ENCODE measurements at places on chromosomes 1 and 21.

GRCh38 chr1:10475510-10475909 is 760 bp downstream of the PEX14 start:
- no peak for DNase-seq

DNA sequence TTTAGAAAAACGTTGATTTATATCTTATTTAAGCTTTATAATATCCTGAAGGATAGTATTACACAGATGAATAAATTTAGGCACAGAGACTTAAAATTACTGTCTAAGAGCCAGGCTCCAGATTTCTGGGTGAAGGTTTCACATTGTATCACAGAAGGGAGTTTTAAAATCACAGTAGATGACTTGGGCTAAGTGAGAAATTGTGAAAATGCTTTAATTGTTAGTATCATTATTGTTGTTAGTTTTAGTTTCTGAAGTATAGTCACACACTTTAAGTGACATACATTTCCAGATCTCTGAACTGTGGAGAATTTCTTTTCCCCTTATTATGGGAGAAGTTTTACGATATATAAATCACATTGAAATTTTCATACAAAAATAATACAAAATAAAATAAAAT is 83.5 kb downstream of the NDUFS5 start:
- DNase-seq = no peak

DNA sequence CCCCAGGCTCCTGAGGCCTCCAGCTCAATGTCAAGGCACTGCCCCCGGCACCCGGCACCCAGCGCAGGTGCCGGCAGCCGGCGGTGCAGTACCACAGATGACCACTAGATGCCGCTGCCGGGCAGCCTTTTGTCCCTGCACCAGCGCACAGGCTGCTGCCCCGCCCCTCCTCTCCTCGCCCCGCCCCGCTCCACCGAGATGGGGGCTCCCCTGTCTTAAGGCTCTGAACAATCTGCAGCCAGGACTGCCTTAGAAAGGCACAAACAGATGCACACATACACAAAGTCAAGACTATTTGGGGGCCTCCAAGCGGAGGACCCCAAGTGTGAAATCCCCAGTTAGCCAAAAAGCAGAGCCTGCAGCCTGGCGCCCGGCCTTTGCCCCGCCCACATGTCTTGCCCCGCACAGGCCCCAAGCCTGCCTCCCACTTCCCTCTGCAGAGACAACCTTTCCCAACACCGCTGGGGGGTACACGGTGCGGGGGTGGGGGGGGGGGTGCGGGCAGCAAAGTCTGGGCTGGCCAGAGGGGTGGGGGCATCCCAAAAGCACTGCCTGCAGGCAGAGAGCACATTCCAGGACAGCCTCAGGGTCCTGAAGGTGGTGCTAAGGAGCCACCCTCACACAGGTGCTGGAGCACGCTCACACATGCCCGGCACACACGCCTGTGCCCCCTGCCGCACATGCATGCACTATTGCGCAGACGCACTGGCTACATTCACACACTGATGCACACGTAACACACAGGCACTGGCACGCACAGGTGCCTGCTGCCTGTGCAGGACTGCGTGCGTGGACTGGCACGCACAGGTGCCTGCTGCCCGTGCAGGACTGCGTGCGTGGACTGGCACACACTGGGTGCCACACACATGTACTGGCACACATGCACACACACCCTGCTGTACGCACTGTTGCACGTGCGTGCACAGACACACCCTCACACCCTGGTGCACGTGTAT is 37.1 kb downstream of the ARHGEF16 start:
- peak; percentile 75 for DNase-seq

DNA sequence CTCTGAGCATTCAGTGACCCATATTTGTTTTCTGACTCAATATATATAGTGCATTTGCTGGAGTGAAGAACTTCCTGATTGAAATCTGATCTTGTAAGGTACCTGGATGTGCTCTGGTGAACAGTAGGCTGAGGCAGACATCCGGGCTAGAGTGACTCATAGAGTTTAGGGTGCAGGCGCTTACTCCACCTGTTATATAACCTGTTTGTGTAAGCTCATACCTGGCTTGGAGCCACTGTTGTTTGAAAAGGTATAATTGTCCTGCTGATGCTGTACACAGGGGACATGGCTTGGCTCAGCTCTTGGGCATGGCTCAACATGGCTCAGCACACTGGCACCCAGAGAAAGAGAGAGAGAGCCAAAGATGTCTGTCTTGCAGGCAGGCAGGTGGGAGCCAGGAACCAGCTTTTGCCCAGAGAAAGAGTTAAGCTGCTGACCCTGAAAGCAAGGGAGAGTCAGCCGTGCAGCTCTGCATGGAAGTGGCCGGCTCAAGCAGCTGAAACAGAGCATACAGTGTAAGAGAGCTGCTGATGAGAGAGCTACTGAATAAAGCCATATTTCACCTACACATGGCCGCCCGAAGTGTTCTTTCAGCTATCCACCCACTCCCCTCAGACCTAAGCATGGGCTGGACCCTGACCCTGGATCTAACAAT is 43.2 kb downstream of the GJA5 start:
- no peak for DNase-seq

GRCh38 chr1:177440821-177441220 is 270.1 kb downstream of the BRINP2 start:
- no peak for DNase-seq

DNA sequence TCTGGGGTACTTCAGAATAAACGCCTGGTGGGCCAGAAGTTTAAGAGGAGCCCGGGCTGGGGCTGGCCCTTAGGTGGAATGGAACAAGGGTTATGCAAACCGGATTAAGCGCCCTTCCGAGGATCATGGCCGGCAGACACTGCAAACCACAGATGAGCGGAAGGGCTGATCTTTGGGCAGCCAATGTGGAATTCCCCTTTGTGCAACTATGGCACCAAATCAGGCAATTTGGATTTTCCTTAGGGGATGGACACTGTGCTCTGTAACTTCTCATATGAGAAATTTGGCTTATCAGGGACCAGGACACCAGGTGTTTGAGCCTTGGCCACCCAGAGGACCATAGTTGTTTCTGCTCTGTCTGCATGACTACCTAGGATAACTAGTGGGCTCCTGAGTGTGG is 5.7 kb upstream of the IL10 start:
- DNase-seq = no peak

GRCh38 chr1:111769517-111770146 is 13.9 kb downstream of the DDX20 start:
- DNase-seq = peak; percentile 30

- no peak for DNase-seq
Measured at GRCh38 chr1:102790997-102791396, 317.3 kb downstream of the COL11A1 start.

- no peak for DNase-seq
Measured at GRCh38 chr1:248804771-248805681, 20.7 kb downstream of the SH3BP5L start.

DNA sequence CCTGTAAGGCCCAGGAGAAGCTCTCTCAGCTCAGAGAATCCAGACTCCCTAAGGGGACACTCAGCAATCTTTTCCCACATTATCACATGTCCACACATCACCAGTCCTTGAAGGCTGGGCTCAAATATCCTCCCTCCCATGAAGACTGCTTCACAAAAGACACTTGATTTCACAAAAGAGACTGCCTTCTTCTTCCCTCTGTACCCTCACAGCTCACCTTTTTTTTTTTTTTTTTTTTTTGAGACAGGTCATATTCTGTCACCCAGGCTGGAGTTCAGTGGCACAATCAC is 1.5 kb downstream of the CD58 start:
- DNase-seq = no peak

GRCh38 chr1:184788970-184789369 is 34.3 kb upstream of the EDEM3 start:
- DNase-seq = no peak

GRCh38 chr1:177306019-177306415 is 135.3 kb downstream of the BRINP2 start:
- no peak for DNase-seq

DNA sequence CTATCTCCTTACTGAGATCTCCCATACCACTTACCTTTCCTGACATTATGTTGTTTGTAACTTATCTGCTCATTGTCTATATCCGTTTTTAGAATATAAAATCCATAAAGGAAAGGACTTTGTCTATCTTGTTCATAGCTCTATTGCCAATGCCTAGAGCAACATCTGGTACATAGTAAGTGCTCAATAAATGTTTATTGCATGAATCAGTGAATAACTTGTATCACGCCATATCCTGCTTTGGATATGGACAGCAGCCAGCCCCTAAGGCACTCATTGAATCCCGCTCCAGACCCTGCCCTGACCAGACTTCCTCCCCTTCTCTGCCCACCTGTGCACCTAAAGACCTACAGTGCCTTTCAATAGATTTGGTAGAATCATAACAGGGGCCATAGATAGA is 298.1 kb upstream of the PLXNA2 start:
- DNase-seq = no peak

All from stimulated activated CD8-positive, alpha-beta memory T cell treated with anti-CD3 and anti-CD28 coated beads, Interleukin-7, amount 100 ng/mL, for 4 hours (primary cell).